Stimulated activated CD4-positive, alpha-beta T cell treated with anti-CD3 and anti-CD28 coated beads, TNF-alpha, amount 100 ng/mL, for 1 hour (primary cell): ENCODE measurements at places on chromosomes 12 and 14.

- DNase-seq, result no peak
These were observed 161.9 kb downstream of the CAPZA3 start for GRCh38 chr12:18899678-18900317.

- no peak for DNase-seq
These were observed 1343.7 kb downstream of the LRFN5 start for GRCh38 chr14:42950363-42950762.

- no peak for DNase-seq
These were observed 1.2 kb downstream of the YBX3 start for GRCh38 chr12:10721651-10722501.

DNA sequence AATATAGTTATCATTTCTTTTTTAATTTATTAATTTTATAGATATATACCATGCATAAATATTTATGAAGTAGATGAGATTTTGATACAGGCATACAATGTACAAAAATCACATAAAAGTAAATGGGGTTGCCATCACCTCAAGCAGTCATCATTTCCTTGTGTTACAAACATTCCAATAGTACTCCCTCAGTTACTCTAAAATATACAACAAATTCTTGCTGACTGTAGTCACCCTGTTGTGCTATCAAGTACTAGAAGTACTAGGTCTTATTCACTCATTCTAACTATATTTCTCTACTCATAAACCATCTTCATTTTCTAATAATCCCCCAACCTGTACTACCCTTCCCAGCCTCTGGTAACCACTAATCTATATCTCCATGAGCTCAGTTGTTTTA is 432.6 kb upstream of the SYT1 start:
- DNase-seq, result no peak

- DNase-seq, result no peak
These were observed 23.5 kb upstream of the C12orf50 start for GRCh38 chr12:88052686-88053085.
